ENCODE measurements at places on chromosomes 16 and 17.

DNA sequence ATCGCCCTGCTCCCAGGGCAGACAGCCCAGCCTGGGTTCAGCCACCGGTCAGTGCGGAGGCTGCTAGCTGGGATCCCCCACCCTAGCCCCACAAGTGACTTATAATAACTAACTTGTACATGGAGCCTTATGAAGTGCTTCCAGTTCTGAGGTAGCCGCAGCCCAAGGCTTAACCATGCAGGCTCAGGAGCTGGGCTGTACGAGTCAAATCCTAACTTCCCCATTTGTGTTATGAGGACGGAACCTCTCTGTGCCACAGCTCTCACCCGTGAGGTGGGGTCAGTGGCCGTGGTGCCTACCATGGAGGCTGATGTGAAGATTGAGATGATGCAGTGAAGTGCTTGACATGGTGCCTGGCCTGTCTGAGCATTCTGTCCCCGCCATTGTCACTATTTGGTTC lies 27.8 kb upstream of the GOSR2 start:
- no peak for DNase-seq

GRCh38 chr17:73139296-73139695 lies 25.5 kb upstream of the SSTR2 start:
- DNase-seq = no peak

DNA sequence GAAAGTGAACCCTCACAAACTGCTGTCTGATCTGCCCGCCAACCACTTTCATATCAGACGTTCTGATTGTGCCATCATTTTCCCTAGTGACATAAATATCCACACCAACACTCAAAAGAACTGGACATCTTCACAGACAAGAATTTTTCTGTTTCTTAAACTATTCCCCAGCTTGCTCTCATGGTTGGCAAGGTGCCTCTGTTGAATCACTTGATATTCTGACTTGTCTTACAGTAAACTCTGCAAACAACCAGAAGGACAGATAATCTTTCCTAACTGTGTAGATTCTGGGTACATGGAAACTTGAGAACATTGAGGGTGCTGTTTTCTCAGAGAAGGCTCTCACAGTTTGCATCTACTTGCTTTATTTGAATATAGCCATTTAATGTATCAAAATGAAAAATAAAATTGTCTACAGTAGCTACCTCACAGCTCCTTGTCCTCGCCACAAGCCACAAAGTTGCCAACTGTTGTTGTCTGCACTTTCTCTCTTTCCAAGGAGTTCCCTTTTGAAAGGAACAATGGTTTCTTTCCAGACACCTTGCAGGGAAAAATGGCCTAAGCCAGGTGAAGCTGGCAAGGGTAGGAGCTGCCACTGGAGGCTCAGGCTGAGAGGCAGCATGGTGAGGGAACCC lies 46.0 kb upstream of the ADAMTS18 start:
- no peak for DNase-seq

DNA sequence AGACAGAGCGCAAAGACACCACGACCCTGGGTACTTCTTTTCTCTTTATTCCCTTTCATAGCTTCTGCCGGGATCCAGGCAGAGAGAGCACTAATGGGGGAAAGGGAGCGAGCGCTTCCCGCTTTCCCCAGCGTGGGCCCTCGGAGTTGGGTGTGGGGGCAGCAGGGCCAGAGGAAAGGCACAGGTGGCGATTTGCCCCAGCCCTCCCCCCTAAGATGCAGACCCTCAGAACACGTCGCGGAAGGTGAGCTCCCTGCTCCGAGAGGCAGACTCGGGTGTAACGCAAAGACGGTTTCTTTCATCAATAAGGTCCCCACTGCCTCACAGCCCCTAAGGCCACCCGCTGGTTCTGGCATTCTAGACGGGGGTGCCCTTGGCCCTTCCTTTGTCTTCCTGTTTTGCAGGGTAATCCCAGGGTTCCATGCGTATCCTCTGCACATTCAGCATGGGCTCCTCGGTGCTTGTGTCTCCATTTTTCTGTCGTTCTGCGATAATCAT lies 570 bp upstream of the NME3 start:
- DNase-seq = no peak

DNA sequence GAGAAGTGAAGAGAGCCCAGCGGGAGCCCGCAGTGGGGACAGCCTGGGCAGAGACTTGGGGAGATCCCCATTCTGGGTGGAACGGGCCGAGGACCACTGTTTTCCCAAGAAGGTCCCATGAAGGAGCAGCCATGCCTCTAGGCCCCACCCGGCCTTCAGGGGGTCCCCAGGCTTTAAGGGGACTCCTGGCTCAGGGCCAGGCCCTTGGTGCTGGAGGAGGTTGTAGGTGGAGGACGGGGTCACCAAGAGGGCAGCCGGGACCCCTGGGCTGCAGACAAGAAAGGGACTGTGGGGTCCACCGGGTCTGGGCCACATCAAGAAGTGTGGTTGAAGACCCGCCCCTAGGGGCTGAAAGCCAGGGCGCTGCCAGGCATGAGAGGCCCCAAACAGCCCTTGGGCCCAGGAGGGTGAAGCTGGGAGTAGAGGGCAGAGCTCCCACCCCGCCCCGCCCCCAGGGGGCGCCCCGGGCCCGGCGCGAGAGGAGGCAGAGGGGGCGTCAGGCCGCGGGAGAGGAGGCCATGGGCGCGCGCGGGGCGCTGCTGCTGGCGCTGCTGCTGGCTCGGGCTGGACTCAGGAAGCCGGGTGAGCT lies at the start of gene PRSS21:
Gene PRSS21 (plus strand): TSS at position 487 of the 589 bp plus-strand sequence. CDS start 32 bp downstream, at position 519.
- peak; percentile 80 for DNase-seq

- DNase-seq = no peak
These were observed 7.2 kb downstream of the PLA2G15 start for GRCh38 chr16:68252383-68252782.

DNA sequence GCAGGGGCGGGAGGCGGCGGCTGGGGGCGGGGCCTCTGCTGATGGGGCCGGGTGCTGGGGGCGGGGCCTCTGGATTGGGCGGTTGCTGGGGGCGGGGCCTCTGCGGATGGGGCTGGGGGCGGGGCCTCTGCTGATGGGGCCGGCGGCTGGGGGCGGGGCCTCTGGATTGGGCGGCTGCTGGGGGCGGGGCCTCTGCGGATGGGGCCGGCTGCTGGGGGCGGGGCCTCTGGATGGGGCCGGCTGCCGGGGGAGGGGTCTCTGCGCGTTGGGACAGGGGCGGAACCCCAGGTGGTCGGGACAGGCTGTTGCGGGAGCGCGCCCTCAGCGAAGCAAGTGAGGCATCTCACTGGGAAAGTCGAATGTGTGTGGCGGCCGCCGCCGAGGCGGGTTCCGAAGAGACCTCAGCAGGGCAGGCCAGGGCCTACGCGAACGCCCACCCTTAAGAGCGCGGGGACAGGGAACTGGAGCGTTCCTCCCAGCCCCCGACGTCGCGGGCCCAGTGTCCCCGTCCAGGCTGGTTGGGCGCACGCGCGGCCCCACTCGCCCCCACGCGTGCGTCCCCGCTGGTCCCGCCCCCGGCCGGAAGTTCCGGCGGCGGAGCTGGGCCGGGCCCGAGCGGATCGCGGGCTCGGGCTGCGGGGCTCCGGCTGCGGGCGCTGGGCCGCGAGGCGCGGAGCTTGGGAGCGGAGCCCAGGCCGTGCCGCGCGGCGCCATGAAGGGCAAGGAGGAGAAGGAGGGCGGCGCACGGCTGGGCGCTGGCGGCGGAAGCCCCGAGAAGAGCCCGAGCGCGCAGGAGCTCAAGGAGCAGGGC lies at the start of gene STUB1:
Gene STUB1 (plus strand): TSS at position 597 of the 811 bp plus-strand sequence. CDS start 116 bp downstream, at position 713.
- DNase-seq = no peak

DNA sequence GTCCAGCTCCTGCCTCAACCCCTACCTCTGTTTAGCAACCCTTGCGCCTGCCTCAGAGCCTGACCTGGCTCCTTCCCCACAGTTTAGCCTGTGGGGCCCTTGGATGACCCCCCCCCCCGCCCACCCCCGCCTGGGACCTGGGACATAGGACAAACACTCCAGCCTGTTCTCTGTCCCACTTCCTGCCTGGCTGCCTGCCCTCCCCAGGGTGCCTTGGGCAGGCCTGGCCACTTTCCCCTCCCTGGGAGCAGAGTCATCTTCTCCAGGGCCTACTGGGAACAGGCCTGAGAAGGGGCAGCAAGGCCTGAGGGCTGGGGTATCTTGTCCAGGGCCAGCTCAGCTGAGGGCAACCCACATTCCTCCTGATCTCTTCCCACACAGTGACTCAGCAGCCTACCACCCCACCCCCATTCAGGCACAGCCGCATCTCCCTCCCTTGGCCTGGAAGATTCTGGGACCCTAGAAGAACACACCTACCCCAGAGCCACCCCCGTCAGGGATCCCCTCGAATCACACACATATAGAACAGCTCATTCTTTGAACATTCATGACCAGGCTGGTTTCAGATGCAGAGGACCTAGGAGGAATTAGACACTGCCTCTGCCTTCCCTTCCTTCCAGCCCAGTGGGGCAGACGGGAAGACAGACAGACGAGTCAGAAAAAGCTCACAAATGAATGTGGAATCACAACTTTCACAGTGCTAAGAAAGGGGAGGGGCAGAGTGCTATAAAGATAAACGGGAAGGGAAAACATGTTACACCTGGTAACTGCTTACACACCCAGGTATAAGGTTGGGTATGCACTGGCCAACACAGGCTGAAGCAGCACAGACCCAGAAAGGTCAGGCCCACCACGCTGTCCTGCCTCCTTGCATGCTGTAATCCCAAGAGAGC lies 6.0 kb downstream of the FHOD1 start:
- peak; percentile 82 for DNase-seq

DNA sequence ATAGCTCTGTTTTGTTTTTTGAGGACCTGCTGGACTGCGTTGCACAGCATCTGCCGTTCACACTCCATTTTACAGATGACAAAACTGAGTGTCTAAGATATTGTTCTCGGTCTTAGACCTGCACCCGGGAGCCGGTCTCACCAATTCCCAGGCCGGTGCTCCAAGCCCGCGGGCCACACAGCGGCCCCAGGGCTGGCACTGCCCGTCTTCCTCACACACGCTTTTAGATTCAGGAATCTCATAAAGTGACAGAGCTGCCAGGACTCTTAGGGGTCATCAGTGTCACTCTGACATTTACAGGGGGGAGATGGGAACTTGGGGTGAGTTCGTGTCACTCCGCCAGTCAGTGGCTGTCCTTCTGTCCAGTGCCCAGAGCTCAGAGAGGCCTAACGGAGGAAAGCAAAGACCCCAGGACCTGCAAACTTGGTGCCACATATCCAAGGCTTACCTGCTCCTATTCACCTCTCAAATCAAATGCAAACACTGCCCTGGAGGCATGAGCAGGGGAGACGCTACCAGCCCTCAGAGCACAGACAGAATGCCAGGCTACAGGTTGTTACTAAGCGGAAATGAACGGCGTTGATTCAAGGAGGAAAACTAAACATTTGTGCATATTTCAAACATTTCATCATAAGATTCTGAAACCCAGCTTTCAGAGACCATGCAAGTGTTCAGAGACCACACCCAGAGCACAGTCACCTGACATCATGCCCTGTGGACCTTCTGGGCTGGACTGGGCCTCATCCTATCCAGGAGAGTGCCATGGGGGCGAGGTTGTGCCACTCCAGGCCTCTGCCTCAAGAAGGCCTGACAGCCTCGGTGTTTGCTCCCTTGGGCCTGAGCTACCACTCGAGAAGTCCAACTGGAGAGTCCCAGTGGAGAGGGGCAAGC lies 29.5 kb downstream of the TNFRSF13B start:
- DNase-seq = peak; percentile 62
